ENCODE measurements at places on chromosomes 5 and 9.

DNA sequence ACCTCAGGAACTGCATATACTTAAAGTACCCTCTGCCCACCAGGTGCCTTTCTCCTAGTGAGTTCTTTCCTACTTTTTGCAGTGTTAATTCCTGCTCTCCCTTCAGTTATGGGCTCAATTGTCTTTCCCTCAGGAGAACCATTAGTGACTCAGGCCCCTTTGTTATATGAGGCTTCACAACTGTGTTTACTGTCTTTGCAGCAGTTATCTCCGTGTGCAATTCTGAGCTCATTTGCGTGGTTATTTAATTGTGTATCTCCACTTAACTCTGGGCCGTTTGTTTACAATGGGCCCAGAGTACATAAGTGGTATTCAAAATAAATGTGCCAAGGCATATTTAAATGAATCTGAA, 9.6 kb downstream of the FBXO38 start:
- DNase-seq: no peak

DNA sequence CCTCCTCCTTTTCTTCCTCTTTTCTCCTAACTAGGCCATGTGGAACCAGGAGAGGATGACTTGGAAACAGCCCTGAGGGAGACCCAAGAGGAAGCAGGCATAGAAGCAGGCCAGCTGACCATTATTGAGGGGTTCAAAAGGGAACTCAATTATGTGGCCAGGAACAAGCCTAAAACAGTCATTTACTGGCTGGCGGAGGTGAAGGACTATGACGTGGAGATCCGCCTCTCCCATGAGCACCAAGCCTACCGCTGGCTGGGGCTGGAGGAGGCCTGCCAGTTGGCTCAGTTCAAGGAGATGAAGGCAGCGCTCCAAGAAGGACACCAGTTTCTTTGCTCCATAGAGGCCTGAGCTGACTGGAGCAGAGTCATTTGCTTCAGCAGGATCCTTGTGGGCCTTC, 13.7 kb downstream of the NUDT2 start:
- DNase-seq: no peak

DNA sequence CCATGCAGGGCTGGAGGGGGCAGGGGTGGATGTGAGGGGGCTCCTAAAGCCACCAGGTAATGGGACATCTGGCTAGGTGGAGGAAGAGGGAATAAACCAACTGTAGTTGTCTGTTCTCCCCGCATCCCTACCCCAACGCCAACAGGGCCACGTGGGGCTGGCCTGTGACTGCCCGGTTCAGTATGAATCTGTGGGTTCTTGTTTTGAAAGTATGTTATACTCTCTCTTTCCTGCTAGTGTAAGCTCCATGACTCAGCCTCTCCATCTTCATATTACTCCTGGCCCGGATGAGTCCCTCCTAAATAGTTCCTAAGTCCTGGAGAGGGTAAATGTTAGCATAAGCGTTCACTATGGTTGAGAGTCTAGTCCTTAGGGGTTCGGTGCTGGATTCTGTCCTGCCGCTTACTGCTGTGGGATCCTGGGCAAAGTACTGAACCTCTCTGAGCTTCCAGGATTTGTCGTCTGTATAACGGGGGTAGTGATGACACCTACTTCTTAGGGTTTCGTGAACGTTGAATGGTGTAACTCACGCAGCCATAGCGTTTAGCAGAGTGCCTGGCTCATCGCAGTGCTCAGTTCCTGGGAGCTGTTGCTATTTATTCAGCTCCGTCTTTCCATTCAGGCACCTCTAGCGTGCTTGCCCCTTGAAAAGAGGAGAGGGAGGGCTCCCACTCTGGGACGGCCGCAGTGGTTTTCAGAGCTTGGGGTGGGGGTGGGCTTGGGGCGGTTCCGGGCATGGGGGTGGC, 28.8 kb downstream of the LHX2 start:
- no peak for DNase-seq

DNA sequence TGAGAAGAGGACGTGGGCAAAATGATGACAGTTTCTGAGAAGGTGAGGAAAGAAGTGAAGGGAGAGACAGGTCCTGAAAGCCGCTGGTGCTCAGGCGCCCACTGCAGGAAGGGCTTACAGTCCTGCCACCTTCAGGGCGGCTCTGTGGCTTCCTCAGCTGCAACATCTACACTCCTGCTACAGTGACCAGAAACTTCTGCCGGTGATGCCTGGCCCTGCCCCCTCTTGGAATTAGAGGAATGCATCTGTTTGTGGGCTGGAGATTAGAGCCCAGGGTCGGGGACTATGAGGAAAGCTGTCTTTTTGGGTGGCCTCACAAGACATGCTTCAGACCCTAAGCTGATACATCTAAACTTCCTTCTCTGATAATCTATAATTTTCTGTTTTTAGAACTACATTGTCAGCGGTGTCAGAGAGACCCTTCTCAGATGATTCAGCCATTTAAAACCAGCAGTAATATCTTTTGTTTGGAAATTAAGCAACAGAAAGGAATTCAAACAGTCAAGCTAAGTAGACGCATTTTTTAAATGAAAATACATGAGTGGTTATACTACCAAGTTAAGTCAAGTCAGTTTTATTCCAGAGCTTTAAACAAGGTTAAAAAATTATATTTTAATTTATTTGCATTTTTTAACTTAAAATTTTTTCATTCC, 30.4 kb downstream of the PRDM6 start:
- no peak for DNase-seq

DNA sequence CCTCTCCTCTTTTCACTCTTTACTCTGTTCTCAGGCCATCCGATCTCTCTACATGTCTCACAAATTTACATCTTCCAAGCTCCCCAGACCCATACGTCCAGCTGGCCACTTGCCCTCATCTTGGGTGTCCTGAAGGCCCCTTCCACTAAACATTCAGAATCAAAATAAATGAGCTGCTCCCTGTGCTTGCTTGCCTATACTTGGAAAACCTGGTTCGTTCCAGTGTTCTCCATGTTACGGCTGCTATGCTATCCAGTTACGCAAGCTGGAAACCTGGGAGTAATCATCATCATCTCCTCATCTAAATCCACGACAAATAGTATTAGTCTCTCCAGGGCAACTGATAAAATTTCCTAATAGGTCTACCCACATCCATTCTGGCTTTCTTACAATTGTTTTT, 165.0 kb upstream of the FBXL17 start:
- DNase-seq: no peak

- DNase-seq: peak; percentile 56
These were observed 10.5 kb upstream of the GALNT10 start for GRCh38 chr5:154179846-154180710.

GRCh38 chr5:159386028-159386711, 55.9 kb upstream of the IL12B start:
- no peak for DNase-seq

DNA sequence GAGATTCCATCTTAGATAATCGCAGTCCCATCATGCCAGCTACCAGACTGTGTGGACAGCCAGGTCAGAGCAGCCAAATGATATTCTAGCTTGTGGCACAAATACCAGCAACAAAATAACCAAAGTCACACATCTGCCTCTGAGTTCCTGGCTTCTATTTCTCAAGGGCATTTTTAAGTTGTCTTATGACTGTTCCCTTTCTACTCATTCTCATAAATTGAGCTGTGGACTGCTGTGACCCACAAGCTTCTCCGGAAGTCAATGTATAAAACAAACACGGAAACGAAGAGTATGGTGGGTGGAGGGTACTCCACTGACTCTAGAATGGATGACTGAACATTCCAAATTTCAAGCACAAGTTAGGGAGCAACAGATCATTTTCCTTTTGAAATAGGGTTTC, 43.9 kb downstream of the PDCD1LG2 start:
- DNase-seq: no peak

DNA sequence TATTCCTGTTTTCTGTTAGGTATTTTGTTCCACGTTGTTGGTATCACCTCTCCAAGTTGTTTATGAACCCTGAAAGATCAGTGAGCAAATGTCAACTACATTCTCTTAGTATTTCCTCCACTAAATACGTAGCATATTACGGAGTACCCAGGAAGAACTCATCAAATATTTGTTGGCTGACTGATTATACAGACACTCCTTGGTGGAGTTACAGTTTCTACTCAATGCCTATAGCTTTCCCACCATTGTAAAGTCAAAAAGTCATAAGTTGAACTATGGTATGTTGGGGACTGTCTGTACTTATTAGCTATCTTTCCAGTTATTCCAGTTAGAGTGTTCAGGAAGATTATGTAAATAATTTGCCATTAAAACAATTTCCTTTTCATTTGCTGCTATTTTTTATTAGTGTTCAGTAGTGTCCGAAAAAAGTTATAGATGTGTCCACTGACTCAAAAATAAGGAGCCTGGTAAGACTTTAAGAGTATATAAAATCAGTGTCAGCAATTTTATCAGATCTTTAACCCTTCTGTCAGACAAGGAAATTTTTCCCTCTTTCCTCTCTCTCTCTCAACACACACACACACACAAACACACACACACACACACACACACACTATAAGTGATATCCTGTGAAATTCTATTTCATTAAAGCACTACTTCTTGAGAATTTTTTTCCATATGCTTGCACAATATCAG, 6.8 kb upstream of the APBA1 start:
- no peak for DNase-seq

- DNase-seq: no peak
These were observed 67.3 kb upstream of the ZFR start for GRCh38 chr5:32511776-32512374.

DNA sequence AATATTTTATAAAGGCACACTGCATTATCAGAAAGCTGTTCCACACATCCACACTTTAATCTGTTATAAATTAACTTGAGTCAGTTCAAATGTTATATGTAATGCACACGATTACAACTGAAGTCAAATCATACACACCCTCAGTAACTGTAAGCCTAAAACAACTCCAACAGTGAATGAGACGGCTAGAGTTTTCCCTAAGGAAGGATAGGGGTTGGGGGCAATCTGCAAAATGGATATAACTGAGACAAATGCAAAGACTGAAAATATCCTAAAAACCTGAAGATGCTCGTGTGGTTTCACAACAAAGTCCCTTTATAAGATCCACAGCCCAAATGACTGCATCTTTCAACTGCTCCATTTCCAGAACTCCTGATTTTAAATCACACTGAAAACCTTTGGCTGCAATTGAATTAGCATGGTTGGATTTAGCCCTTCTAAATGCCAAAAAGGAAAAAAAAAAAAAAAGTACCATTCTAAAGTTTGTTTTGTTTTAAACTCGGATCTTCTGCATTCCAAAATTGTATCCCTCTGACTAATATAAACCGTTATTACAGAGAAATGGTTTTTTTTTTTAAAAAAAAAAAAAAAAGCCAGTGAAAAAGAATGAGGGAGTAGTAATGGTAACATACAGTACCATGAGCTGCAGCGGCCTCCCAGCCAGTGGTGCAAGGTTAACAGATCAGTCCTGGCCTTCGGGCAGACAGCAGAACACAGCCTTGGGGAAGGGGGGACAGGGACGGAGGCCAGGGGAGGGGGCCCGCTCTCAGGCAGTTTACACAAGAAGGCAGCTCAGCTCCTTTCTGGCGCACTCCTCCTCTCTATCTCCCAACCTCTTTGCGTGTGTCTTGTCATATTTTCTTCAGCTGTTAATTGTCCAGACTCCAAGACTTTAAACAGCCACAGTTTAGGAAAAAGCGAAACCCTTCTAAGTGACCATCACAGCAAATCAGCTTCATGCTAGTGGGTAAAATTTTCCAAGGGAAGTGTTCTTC, 166.1 kb downstream of the BNC2 start:
- no peak for DNase-seq

- no peak for DNase-seq
These were observed 121.1 kb downstream of the SPATA31D1 start for GRCh38 chr9:82109626-82110025.

DNA sequence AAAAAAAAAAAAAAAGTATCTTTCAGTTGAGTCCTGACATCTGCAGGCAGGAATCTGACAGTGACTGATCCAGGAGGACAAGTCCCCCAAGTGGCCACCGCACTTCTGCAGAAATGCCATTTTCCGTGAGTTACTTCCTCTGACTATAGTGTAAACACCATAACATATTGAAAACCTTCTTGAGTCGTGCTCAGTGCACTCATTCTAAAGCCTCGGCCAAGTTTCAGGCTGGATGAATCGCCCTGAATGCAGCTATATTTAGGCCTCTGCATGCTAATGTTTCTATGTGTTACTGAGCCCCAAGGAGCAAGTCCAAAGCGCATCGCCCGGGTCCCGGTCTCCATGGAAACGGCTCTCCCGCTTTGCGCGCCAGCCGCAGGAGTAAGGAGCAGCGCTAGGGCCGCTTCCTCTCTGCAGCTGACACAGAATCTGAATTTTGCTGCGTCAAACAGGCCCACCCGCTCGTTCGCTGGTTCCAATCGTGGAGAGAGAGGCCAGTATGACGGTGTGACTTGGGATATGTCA, 335.4 kb downstream of the MSX2 start:
- no peak for DNase-seq

GRCh38 chr5:97923997-97924396, 741.0 kb upstream of the RIOK2 start:
- DNase-seq: no peak
